ENCODE measurements at places on chromosomes 5 and 9.

DNA sequence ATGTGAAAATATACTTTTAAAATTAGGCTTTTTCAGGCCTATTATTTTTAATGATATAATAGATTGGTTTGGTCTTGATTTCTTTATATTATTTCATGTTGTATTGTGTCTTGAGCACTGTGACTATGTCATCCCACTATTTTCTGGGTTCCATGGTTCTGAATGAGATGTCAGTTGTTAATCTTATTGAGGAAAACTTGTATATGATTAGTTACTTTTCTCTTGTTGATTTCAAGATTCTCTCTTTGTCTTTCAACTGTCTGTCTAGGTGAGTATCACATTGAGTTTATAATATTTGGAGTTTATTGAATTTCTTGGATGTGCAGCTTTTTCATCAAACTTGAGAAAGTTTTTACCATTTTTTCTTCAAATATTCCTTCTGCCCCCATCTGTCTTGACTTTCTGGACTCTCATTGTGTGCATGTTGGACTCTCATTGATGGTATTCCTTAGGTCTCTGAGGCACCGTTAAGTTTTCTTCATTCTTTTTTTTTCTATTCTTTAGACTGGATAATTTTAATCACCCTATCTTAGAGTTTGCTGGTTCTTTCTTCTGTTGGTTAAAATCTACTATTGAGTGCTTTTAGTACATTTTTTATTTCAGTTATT, 175.8 kb downstream of the TMEM167A start:
- no peak for DNase-seq

DNA sequence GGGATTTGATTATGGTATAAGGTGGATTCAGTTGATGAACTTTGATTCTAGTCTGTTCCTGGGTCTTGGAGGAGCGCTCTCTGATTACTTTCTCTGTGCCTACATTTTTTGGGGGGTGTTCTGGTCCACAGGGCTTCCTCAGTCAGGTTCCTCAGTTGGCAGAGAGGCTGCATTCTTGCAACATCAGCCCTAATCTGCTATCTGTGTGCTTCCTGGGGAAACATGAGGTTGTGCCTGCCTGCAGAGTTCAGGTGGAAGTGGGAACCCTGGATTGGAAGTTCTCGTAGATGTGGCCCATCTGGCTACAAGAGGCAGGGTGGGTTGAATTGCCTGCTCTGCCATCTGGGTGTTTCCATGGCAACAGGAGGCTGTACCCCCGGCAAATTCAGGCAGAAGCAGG, 24.5 kb downstream of the POLK start:
- DNase-seq, result no peak

DNA sequence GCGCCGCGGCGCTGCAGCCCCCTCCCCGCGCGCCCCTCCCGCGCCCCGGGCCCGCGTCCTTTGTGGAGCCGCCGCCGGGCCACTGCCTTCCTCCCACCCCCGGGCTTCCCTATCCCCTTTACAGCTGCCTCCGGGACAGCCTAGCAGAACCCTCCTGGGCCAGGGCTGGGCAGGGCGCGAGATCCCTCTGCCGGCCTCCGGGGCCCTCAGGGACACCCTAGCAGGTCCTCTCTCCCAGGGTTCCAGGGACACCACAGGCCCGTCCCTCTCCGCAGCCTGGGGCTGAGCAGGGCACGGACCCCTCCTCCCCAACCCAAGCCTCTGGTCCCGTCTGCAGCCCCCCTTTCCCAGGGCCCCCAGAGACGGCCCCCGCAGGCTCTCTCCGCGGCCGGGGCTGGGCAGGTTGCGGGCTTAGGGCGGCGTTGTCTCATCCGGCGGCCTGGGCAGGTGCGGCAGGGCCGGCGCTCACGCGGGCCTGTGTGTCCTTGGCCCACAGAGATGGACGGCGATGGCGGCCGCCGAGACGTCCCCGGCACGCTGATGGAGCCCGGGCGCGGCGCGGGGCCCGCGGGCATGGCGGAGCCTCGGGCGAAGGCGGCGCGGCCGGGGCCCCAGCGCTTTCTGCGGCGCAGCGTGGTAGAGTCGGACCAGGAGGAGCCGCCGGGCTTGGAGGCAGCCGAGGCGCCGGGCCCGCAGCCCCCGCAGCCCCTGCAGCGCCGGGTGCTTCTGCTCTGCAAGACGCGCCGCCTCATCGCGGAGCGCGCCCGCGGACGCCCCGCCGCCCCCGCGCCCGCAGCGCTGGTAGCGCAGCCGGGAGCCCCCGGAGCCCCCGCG, 710 bp downstream of the WNK2 start:
- DNase-seq, result peak; percentile 22

GRCh38 chr9:94178927-94179326, 80.2 kb upstream of the ZNF169 start:
- no peak for DNase-seq

GRCh38 chr5:96905864-96906263, 29.6 kb downstream of the ERAP2 start:
- DNase-seq, result no peak

- no peak for DNase-seq
Observed at GRCh38 chr5:137264041-137264440, 235.1 kb downstream of the SPOCK1 start.

DNA sequence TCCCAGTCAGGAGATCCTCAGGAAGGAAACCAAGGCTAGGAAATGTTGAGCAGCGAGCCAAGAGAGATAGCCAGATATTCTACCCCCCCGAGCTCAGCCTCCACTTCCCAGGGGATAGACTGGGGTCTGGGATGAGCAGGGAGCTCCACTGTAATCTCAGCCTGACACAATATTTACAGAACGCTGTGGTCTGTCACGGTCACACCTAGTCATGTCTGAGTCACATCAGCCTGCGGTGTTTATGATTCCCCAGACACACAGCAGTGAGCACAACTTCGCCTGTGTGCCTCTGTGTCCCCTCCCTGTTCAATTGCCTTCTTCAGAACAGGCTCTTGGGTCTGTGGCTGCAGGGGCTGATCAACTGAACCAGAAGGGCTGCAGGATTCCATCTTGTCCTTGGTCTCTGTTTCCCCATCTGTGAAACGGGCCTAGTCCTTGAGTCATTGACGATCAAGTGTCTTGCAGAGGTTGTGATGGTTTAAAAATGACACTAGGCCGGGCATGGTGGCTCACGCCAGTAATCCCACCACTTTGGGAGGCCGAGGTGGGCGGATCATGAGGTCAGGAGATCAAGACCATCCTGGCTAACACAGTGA, 8.6 kb upstream of the PRRX2 start:
- DNase-seq, result no peak

- peak; percentile 50 for DNase-seq
Observed at GRCh38 chr5:132497488-132497997, 7.0 kb upstream of the IRF1 start.

GRCh38 chr9:12790883-12791282, 16.1 kb downstream of the LURAP1L start:
- no peak for DNase-seq

- peak; percentile 42 for DNase-seq
Observed at GRCh38 chr5:149302641-149303040, 31.0 kb downstream of the AFAP1L1 start.

DNA sequence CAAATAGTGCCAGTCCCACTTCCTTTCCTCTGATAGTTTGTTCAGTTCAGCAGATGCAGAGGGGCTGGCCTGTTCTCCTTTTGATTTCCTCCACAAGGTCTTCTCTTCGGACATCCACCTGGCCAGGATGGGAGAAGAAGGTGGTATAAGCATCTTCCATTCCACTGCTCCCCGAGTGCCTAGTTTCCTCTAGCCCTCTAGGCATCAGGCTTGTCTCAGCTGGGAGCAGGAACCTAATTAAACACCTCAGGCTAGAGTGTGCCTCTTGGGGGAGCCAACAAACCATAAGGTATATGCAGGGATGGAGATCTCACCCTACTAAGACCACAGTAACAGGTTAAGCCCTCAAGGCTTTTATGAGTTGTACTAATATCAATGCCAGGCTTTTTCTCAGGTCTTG, 835 bp upstream of the DND1 start:
- DNase-seq, result no peak

DNA sequence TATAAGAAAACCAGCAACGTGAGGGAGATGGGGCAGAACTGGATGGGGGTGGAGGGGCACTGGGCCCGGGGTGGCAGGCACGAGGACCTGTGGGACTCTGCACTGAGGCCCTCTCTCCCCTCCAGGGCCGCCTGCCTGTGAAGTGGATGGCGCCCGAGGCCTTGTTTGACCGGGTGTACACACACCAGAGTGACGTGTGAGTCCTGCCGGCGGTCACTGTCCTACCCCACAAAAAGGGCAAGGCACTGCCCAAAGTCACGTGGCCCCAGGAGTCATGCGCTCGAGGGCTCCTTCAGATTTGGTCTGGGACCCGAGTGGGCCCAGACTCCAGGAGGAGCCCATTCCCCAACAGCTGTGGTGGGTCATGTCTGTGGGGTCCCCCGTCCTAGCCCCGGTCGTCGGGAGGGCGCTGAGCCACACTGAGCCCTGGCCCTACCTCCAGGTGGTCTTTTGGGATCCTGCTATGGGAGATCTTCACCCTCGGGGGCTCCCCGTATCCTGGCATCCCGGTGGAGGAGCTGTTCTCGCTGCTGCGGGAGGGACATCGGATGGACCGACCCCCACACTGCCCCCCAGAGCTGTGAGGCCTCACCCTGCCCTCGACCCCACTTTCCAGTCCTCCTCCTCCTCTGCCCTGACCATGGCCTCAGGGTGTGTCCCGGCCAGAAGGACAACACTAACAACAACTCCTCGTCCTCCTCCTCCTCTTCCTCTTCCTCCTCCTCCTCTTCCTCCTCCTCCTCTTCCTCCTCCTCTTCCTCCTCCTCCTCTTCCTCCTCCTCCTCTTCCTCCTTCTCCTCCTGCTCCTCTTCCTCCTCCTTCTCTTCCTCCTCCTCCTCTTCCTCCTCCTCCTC, 9.7 kb downstream of the FGFR4 start:
- no peak for DNase-seq

GRCh38 chr9:15277400-15278090, 29.5 kb downstream of the TTC39B start:
- peak; percentile 76 for DNase-seq

- DNase-seq, result no peak
Observed at GRCh38 chr5:158154226-158155005, 295.5 kb upstream of the CLINT1 start.

DNA sequence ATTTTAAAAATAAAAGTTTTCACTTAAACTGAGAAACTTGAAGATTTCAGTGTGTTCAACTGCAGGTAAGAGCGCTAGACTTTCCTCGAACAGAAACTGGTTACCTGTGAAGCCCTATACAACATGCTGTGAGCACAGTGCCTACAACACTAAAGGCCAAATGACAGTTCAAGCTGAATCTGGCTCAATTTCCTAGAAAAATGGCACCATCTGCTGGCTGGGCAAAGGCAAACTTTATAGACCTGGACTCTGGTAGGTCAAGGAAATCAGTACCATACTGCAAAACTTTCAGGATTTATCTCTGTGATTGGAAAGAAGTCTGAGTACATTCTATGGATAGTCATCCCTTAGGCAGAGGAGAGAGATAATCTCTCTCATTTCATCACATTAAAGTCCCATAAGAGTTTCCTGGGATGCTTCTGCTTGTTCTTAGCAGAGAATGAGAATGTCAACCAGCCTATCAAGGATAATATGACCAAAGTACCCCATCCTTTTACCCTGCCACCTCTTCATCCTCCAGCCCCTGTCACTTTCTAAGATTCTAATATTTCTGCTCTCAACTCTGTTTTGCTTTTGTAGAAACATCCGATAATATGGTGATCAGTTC, 31.8 kb upstream of the FOXB2 start:
- no peak for DNase-seq

DNA sequence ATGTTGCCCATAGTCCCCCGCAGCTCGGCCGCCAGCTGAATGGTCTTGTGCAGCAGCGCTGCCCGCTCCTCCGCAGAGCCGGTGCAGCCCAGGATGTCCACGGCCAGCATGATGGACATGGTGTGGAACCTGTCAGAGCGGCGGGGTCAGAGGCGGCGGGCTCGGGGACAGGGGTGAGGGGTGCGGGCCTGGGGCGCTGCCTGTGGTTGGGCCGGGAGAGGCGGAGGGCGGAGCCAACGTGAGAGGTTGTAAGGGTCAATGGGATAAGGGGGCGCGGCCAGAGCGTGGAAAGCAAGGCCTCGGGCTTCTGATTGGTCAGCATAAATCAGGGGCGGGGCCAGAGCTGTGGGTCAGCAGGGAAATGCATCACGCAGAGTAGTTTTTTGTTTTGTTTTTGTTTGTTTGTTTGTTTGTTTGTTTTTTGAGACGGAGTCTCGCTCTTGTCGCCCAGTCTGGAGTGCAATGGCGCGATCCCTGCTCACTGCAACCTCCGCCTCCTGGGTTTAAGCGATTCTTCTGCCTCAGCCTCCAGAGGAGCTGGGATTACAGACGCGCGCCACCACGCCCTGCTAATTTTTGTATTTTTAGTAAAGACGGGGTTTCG, 6.8 kb upstream of the TOR2A start:
- DNase-seq, result peak; percentile 20

DNA sequence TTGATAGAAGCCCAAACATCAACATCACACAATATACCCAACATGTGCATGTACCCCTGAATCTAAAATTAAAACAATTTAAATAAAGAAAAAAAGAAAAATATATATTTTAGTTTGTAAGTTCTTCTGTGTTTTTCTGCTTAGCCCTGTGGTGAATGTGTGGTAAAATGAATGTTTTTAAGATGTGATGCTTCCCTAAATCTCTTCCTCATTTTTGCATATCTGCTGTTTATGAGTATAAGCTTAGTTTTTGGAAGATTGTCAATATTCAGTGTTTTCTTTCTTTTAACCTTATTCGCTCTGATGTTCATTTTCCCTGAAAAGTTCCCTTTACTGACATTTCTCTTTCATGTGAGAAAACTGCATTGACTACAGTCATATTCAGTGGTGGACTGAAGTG, 44.4 kb upstream of the DAB2 start:
- peak; percentile 64 for DNase-seq

GRCh38 chr5:111997308-111997707, 240.3 kb upstream of the NREP start:
- no peak for DNase-seq

DNA sequence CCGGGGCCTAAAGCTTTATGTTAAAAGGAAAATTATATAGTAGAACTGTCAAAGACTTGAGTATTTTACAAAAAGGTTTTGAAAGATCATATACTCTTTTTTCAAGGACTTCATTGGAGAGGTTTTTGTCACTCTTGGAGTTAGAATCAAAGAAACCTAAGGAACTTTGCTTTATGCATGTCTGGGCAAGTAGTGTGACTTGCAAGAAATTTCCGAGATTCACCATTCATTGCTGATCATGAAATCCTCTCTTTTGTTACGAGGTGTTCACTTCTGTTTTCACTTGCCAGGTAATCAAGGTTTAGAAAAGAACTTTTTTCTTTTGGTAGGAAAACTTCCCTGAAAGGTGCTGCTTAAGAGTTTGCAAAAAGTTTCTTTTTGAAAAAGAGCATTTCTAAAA, 64.8 kb downstream of the NUP214 start:
- DNase-seq, result no peak

- no peak for DNase-seq
Observed at GRCh38 chr5:39264528-39264927, 45.2 kb upstream of the FYB1 start.

DNA sequence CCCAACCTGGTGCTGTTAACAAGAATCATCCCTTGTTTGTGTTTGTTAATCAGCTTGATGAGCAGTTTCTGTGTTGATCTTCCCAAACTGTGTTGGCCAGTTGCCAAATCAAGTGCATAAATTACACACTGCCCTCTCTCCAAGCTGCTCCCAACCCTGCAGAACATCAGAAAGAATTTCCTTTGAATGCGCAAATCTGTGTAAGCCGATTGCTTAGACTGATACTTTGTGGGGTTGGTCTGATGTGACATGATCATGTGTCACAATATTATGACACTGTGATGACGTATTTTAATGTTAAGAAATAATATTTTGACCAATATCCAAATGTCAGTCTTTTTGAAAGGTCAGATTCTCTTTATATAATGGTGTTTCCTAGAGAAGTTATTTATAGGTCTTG, 766.4 kb upstream of the WWC1 start:
- no peak for DNase-seq

- DNase-seq, result no peak
Observed at GRCh38 chr9:118183576-118183975, 479.4 kb downstream of the TLR4 start.

GRCh38 chr5:167576897-167577296, 714.5 kb upstream of the WWC1 start:
- no peak for DNase-seq
